ENCODE measurements at places on chromosomes 1 and 21.

GRCh38 chr21:43191971-43192370 lies 23.2 kb downstream of the CRYAA start:
- no peak for DNase-seq

DNA sequence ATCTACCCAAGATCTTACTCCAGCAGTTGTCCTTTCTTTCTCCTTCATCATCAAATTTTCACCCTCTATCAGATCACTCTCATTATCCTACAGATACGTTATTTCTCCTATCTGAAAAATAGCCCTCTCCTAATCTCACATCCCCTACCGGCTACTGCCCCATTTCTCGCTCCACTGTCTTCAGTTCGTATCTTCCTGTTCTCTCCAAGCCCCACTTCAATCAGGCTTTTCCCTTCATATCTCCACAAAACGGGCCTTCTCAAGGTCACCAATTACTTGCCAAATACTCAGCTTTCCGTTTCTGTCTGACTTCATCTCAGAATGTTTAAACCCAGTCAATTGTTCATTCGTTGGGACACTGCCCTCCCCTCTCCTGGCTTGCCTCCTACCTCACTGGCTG lies 32.4 kb downstream of the SLC30A1 start:
- DNase-seq, result no peak

- DNase-seq, result no peak
These were observed 248.6 kb upstream of the DEPDC1 start for GRCh38 chr1:68745451-68745850.

DNA sequence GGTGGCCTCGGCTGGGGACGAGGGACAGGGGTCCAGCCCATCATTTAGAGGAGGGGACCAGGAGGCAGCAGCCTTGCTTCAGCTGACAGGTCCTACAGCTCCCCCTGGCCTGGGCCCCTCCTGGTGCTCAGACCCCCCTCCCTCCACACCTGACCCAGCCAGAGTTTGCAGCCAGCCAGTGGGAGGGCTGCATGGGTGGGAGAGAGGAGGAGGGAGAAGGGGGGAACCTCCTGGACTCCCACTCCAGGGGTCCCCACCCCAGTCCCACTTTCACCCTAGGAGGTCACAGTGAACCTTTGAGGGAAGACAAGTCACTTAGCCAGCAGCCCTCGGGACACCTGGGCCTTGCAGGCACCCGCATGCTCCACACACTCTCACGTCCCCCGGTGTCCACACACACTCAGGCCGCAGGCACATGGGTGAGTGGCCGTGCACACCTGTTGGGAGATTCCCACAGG lies 108.9 kb upstream of the ZBTB40 start:
- no peak for DNase-seq

GRCh38 chr1:116875391-116875790 lies 34.3 kb upstream of the PTGFRN start:
- DNase-seq, result no peak

GRCh38 chr1:164515231-164515630 lies 43.8 kb upstream of the PBX1 start:
- no peak for DNase-seq
